ENCODE measurements at places on chromosomes 16 and 17.

DNA sequence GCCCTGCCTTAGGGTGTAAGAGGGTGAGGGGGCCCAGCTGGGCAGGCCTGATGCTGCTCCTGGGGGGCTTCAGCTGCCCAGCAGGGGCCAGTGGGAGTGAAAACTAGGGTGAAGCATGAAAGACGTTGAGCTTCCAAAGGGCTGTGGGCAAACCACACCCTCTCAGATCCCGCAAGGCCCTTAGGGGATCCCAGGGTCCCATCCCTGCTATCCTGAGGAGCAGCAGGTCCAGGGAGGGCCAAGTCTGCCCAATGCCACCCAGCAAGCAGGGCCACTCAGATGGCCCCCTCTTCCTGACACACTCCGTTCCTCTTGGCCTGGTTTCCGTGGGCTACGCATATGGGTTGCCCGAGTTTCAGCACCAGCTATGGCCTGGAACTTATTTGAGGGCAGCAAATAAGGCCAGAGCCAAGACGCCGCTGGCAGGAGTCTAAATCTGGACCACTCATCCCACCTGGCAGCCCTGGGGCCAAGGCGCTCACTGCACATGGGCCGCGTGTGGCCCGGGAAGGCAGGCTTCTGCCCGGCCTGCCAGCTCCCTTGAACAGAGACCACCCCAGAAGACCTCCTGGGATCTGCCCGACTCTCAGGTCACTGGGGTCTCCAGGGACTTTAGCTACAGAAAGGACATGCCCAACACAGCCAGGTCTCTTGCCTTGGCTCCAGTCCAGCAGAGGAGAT lies 4.2 kb downstream of the ATP2A3 start:
- DNase-seq = no peak

DNA sequence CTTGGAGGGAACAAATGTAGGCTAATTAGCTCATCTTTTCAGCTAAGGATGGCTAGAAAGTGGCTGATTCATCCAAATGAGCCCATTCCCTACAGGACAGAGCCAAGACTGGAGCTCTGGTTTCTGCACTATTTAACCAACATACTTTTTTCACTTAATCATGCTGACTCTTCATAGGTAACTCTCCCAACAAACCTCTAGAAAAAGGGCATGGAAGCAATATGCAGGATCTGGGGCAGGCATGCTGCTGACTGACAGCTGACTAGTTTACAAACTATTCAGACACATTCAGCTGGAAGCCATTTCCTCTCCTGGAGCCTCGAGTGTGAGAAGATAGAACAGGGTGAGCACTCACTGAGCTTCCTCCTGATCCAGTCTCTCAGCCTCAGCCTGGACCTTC lies 6.2 kb downstream of the BECN1 start:
- DNase-seq = no peak

DNA sequence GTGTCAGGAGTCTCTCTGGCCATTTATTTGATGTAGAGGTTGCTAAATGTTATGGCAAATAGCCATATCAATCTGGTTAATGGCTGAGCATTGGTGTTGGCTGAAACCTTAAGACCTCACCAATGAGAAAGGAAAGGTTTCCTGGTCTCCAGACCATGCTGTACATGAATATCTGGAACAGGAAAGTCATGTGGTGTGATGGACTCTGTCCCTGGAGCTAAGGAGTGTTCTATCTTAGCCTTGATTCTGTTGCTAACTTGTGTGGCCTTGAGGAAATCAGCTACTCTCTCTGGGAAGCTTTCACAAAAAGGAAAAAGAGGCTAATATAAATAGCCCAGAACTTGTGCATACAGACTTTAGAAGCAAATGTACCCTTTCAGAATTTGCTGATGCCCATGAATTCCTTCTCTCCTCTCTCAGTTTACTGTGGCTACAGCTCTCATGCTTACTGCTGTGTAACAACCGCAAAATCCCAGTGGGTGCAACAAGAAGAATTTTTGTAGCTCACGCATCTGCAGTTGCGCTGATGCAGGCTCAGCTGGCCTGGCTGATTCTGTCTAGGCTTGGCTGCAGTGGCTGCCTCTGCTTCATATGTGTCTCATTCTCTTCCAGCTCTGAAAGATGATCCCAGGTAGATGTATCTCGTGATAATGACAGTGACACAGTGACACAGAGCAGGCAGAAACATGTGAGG lies 287.5 kb downstream of the NPIPA8 start:
- no peak for DNase-seq

DNA sequence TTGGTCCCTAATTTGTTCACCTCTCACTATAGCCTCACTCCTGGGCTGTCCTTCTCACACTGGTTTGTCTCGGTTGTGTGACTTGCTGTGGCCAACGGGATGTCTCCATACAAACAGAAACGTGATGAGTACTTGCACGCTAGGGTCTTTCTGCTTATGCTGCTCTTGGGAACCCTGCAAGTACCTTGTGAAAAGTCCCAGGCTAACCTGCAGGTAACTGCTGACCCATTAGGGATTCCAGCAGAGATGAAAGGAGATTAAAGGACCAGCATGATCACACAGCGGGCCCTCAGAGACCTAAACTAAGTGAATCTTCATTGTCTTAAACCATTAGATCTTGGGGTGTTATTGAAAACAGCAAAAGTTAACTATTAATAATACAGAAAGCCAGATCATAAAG lies 562.8 kb upstream of the GOT2 start:
- no peak for DNase-seq

- DNase-seq = no peak
Measured at GRCh38 chr17:9009096-9009495, 12.2 kb upstream of the NTN1 start.

DNA sequence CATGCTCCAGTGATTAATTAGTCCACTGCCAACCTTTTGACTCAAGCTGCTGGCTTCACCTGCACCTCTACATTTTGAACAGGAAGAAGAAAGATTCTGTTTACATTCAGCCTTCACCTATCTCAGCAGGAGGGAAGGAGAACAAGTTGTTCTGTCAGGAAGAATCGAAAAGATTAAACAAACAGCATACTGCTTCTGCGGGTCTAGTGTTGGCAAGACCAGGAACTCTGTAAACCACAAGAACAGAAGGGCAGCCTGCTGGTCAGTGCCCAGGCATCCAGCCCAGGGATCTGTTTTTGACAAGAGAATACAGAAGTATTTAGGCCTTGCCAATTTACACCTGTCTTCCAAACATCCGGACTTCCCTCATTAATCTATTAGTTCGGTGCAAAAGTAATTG lies 189.7 kb downstream of the CHD9NB start:
- no peak for DNase-seq

GRCh38 chr16:27624154-27625049 lies 74.5 kb downstream of the KATNIP start:
- DNase-seq = no peak

DNA sequence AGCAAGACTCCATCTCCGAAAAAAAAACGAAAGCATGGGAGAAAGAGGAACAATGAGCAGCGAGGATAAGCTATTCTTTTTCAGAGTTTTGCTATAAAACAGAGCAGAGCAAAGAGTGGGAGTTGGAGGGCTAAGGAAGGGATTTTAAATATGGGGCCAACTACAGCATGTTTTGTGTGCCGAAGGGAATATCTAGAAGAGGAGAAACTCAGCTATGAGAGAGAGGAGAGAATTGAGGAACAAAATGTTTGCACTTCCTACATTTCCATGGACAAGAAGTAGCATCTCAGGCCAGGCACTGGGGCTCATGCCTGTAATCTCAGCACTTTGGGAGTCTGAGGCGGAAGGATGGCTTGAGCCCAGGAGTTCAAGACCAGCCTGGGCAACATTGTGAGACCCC lies 13.1 kb upstream of the GRB2 start:
- DNase-seq = no peak

GRCh38 chr17:32185875-32186274 lies 43.6 kb downstream of the RHOT1 start:
- DNase-seq = no peak

GRCh38 chr16:85055493-85056210 lies 28.1 kb downstream of the KIAA0513 start:
- DNase-seq = peak; percentile 66

DNA sequence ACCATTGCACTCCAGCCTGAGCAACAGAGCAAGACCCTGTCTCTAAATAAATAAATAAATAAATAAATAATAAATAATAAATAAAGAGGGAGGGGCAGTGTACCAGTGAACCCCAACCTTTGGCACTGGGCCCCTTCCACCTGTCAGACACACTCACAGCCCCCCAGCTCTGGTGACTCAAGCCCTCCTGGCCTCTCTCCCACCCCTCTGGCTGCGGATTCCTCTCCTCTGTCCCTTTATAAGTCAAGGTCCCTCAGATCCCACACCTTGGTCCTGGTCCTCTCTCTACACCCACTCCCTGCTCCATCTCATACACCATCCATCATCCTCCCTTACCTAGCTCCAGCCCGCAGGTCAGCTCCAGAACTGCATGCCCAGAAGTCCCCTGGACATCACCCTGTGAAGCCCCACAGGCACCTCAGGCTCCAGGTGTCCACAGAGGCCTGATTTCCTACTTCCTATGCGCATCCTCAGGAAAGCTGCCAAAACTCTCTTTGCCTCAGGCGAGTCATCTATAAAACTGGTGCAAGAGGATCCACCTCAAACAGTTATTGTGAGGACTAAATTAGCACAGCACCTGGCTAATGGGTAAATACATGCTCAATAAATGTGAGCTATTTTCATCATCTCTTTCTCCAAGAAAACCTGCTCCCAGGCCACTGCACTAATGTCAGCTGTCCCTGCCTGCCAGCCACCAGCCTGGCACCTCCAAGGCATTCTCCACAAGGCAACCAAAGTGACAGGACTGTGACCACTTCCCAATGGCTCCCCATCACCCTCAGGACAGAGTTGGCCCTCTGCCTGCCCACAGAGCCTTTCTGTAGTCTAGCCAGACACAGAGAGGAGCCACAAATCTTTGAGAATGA lies 46.8 kb downstream of the BEAN1 start:
- no peak for DNase-seq

DNA sequence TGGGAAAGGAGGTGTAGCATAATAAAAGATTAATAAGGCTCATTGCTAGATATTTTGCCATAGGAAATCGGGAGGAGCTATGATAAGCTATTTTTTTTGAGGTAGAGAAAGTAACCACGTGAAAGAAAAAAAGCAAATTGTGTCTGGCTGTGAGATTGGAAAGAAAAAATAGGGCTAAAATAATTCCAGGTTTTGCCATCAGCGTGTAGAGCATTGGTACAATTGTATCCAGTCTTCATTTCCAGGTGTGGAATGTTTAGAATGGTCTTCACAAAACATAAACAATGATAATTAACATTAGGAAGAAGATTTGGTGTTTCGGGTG lies 1.1 kb downstream of the TANC2 start:
- no peak for DNase-seq

DNA sequence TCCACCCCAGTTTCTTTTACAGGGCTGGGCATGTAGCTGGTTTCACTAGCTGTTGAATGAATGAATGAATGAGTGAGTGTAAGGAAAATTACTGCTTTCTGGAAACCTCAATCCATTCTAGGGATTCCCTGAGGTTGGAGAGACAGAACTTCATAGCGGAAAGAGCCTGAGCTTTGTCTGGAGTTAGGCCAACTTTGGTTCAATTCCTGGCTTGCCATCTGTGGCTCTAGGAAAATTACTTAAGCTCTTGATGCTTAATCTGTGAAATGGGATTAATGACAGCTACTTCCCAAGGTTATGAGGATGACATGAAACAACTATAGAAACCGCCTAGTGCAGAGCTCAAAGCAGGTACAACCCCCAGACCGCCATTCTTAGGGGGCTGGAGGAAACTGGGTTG lies 76.3 kb upstream of the AXIN2 start:
- DNase-seq = no peak

DNA sequence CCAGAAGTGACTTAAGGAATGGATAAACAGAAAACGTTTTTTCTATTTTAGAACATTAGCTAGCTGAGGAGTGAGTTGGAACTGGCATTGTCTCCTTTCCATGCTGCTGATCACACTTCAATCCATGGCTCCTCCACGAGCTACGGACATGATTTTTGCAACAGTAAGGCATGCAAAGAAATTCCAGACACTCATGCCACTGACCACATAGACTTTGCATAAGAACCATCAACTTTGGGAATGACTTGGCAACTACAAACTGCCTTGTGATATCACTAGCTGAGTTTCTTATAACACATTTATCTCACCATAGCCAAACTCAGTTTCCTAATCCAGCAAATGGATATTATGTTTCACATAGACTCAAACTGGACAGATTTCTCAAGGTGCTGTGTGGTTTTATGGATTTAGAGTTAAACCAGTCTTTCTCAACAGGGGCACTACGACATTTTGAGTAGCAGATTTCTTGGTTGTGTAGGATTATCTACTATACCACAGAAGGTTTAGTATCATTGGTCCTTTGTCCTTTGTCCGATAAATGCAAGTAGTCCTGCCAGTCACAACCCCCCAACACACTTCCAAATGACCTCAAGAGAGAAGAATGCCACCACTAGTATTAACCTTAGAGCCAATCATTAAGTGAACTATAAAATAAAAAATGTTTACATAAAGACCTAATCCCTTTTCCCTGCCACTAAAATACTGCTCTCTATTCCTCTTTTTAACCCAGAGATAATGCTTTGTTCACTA lies 48.3 kb upstream of the C17orf78 start:
- DNase-seq = no peak

- DNase-seq = no peak
Measured at GRCh38 chr17:50853015-50853615, 13.0 kb downstream of the TOB1 start.

- DNase-seq = no peak
Measured at GRCh38 chr16:53257001-53257400, 177.3 kb upstream of the RBL2 start.

DNA sequence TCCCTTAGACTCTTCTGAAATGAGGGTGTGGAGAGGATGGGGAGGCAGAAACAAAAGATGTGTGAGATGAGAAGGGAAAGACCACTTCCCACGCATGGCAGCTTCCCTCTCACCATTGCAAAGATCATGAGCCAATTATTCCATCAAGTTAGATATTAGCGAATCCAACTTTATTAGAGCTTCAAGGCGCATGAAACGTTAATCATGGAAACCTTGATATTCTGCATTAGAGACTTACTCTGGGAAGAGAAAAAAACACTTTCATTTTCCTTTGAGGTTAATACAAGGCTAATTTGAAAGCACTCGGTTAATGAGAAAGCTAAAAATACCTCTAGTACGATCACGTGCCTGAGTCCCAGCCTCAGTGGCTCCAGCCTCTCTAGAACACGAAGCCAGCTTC lies 220.6 kb upstream of the RPL38 start:
- DNase-seq = no peak

DNA sequence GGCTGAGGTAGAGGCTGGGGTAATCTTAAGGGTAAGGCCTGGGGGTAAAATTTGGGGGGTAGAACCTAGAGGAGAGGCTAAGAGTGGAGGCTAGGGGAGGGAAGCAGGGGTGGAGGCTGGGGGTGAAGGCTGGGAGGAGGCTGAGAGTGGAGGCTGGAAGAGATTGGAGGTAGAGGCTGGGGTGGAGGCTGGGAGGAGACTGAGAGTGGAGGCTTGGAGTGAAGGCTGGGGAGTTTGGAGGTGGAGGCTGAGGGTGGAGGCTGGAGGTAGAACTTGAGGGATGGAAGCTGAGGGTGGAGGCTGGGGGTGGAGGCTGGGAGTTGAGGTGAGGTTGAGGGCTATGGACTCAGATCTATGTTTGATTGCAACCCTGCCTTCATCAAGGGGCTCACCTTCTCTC lies 333.6 kb downstream of the C16orf95 start:
- DNase-seq = no peak

- DNase-seq = no peak
Measured at GRCh38 chr16:1078579-1079021, 6.1 kb downstream of the SSTR5 start.

- no peak for DNase-seq
Measured at GRCh38 chr17:74108126-74108705, 95.3 kb upstream of the RPL38 start.

GRCh38 chr16:27328937-27329336 lies 15.2 kb downstream of the IL4R start:
- no peak for DNase-seq

All from stimulated activated CD4-positive, alpha-beta T cell treated with anti-CD3 and anti-CD28 coated beads, Interleukin-4, amount 100 ng/mL, for 24 hours (primary cell).